AG04449 (cell line): ENCODE measurements at places on chromosomes 5 and 9.

- no peak for DNase-seq
Measured at GRCh38 chr5:178349625-178350353, 117.2 kb upstream of the PHYKPL start.

DNA sequence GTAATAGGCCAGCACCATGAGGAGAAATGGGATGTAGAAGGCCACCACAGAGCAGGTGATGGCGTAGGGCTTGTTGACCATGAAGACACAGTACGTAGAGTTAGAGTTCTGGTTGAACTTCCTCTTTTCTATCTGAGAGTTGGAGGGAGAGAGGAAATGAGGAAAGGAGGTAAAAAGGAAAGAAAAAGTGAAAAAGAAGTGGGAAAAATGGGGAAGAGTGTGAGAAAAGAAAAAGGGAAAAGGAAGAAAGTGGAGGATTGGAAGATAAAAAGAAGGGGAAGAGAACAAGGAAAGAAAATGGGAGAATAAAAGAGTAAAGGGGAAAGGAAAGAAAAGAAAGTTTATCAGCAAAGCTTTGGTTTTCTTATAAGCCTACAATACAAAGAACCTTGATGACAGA lies 126.1 kb downstream of the FBXO38 start:
- DNase-seq = no peak

- DNase-seq = no peak
Measured at GRCh38 chr5:3187771-3188425, 407.7 kb upstream of the IRX1 start.

DNA sequence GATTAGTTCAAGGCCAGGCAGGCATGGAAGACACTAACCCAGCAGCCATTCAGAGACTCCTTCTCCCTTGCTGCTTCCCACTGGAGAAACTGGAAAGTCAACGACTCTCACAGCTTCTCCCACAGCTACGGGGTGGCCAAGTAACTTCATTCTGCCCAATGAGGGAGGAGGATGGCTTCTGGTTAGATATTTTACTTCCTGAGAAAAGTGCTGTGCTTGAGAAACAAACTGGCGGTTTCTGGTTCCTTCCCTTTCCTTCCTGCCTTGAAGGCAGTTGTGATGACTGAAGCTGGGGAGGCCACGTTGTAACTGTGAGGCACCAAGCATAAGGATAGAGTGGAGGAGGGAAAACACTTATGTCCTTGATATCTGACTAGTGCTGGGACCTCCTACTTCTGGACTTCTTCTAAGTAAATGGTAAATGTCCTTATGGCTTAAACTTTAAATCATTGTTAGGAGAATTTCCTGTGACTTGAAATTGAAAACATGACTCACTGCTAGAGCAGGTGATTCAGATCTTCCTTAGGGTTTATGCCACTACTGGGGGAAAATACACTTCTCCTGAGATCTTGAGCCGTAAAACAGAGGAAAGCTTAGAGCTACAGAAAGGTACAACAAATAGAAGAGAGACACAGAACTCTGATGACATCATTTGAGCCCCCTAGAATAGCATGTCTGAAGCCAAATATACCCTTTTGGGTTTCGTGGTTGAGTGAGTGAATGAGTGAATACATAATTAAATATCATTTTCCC lies 3.1 kb upstream of the GNPDA1 start:
- no peak for DNase-seq

- DNase-seq = peak; percentile 82
Measured at GRCh38 chr9:84371737-84372136, 31.2 kb upstream of the SLC28A3 start.

DNA sequence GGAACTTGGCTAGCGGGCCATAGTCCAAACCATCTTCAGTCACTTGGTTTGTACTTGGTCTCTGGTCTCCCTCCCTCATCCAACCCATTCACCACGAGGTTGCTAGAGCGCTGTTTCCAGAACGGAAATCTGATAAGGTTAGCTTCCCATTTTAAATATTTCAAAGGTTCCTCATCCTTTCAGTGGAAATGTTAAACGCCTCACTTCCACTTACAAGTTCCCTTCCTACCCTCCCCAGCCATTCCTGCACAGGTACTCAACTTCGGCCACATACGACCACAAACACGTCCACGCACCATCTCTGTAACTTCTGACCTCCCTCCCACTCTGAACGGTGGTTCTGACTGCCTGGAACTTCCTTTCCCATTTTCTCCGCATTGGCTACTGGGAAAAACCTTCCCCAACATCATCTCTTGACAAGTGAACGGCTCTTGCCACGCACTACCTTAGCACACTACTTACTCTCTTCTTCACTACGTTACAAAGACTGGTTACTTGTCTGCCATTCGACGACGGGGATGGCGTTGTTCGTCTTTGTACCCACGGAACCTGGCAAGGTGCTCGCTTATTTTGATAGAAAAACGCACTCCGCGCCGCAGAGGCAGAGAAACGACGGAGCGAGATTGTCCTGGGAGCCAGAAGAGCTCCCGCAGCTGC lies 629 bp downstream of the CCNH start:
- DNase-seq = no peak

DNA sequence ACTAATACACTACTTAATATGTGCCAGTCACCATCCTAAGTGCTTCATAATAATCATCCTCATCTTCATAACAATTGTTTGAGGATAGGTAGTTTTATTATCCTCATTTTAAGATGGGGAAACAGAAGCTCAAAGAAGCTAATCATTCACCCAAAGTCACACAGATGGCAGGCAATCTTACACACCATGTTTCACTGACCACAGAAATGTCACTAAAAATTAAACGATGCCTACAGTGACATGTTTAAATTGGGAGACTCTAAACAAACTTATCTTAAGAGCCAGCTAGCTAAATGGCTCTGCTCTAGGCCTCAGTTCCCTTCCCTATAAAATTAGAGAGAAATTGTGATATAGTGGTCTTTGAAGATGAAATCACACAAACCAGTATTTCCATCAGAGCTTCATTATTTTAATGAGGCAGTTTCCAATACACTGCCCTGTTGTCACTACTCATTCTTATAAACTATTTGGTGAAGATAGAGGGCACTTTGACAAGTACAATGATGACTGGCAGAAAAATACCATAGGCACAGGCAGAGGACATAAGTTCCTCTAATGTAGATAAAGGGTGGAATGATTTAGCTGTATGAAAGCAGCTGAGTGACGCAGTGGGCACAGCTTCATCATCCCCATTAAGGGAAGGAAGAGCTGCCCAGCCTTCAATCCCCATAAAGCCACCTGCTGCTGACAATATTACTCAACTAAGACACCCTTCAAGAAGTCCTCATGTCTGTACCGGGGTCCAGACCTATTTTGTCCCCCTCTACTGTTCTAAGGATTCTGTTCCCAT lies 224.1 kb downstream of the ACTL7B start:
- no peak for DNase-seq

DNA sequence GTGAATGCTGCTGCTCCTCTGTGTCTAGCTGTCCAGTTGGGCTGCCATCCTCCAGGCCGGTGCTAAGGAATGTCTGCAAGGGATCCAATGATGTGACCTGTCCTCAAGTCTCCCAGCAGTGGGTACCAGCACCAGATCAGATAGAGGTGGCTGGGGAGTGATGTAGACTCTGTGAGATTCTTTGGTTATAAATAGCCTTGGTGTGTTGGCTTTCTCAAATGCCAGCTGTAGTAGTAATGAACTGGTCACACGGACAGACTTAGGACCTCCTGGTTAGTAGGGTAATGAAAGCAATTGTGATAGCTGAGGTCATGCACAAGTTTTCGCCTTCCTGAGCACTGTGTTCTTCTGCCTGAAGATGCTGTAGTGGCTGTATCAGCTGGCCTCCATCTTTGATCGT lies 29.9 kb upstream of the RANBP6 start:
- no peak for DNase-seq

- DNase-seq = no peak
Measured at GRCh38 chr9:9214066-9214465, 1398.7 kb downstream of the PTPRD start.

DNA sequence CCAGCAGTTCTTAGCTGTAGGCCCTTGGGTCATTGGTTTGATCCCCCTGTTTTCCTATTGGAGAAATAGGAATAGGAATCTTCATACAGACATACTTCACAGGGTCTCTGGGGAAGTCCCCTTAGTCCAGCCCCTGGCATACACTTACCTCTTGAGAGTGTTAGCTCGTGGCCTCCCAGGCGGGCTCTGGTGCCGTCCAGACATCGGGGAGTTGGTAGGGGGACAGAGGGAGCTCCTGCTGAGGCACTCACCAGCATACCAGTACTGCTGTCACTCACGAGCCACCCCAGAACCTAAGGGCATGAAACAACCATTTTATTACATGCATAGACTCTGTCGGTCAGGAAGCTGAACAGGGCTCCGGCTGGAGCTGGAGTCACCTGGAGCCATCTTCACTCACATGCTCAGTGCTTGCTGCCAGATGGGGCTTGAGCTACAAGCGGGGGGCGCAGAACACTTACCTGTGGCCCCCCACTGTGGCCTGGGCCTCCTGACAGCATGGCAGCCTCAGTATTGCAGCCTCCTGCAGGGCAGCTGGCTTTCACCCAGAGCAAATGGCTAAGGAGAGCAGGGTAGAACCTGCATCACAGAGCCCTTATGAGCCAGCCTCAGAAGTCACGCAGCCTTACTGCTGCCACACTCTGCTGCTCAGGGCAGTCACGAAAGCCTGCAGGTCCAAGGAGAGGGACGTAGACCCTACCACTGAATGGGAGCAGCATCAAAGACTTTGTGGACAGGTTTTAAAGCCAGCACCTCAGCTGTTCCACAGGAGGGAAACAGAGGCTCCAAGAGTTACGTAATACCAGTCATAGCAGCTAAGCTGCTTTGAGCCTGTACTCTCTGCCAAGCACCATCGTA lies 58.3 kb upstream of the ANGPTL2 start:
- no peak for DNase-seq

GRCh38 chr5:76384189-76384588 lies 18.9 kb upstream of the IQGAP2 start:
- DNase-seq = no peak

DNA sequence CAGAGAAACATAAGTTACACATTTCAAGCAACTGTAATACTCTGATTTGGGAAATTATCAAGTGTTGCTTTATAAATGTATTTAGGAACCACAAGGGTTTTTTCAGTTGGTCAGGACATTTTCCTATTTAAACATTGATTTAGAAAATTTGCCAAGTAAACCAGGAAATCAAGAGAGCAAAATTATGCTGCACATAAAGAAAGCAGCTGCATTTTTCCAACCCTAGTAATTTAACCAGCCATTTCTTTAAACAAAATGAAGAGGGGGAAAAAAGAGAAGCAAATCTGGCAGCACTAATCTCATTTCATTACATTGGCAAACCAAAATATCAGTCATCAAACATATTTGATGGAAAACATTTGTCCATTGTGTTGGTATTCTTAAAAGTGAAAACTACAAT lies 271.4 kb downstream of the TLE1 start:
- DNase-seq = no peak

GRCh38 chr5:65327582-65327981 lies 154.1 kb downstream of the ADAMTS6 start:
- peak; percentile 45 for DNase-seq

DNA sequence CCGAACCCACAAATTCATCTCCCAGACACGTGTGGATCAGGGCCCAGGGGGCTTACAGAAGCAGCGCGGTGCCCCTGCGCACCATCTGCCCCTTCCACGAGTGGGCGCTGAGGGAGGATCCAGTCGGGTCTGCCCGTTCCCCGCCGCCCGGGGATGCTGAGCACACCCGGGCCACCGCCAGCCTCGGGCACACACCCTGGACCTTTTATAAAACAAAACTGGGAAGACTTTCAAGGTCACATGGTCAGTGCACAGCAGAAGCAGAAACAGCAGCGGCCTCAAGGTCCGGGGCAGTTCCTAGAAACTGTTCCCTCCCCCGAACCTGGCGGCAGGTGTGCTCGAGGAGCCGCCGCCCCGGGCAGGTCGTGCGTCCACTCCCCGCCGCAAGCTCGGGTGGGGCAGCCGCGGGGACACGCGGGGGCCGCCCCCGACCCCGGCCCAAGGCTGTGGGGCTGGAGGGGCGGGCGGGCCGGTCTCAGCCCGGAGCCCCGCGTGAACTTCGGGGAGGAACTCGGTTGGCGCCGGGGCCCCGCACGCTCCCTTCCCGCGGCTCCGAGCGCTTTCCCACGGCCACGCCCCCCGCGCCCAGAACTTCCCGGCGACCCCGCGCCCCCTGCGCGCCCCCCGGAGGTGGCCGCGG lies 633 bp upstream of the PPP1R26 start:
- DNase-seq = no peak

GRCh38 chr9:5582835-5583195 lies 46.1 kb upstream of the RIC1 start:
- DNase-seq = peak; percentile 26

DNA sequence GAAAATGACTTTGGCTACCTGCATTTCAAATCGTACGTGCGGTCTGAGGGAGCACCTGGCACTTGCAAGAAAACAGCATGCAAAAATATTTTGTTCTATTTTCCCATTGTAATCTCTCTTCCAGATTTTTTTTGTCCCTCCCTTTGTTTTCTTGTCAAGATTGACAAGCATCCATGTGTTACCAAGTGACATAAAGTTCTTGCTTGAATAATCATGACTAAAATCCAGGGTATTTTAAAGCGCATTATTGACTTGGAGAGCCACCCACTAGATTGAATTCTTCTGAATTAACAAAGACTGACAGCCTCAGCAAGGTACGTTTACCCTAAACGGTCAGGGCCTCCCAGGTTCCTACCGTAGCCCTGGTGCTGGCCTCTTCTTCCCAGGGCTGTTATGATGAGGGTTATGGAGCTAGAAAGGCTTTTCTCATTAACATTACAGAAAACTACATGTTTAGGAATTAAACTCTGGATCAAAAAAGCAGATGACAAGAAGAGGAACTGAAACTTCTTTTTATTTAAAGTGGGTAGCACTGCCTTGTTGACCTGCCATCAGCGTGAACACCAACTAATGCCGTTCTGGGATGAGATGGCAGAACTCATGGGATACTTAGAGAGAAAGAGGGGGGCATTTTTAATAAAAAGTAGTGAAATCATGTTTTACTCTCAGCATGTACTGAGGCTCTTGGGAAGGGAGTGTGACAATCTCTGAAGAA lies 297.0 kb downstream of the EFNA5 start:
- no peak for DNase-seq

DNA sequence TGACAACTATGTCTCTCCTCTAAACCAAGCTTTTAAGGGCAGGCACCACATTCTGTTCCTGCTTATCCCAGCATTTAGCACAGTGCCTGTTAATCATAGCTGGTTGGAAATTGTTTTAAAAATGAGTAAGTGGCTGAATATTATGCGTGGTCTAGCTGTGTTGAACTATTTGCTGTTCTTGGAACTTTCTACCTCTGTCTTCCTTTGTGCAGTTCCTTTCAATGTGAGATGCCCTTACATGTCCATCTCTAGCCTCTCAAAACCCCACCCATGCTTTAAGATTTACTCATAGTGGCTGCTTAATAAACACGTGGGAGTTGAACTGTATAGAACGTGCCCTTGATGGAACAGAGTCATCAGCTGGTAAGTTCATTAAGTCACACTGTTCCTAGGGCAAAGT lies 34.5 kb downstream of the C9orf57 start:
- DNase-seq = no peak
